ENCODE measurements at places on chromosomes 3 and 15.

GRCh38 chr3:155352900-155353490 is 59.5 kb upstream of the STRIT1 start:
- DNase-seq, result no peak

DNA sequence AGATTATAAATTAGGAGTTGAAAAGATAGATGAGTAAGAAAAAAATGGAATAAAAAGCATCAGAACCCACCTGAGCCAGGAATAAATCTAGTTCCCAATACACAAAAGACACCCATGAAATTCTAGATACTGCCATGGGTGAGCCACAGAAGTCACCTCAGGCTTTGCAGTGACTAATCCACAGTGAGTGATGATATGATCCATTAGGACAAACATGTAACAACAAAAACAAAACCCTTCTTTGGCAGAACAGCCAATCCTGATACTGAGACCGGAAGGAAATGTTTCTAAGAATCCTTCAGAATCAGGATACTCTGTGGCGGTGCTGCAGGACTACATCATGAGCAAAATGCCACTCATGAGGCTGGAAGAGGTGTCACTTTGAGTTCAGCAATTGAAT is 15.0 kb upstream of the MINDY4B start:
- DNase-seq, result no peak

- no peak for DNase-seq
Measured at GRCh38 chr3:40923651-40924050, 275.7 kb upstream of the CTNNB1 start.

DNA sequence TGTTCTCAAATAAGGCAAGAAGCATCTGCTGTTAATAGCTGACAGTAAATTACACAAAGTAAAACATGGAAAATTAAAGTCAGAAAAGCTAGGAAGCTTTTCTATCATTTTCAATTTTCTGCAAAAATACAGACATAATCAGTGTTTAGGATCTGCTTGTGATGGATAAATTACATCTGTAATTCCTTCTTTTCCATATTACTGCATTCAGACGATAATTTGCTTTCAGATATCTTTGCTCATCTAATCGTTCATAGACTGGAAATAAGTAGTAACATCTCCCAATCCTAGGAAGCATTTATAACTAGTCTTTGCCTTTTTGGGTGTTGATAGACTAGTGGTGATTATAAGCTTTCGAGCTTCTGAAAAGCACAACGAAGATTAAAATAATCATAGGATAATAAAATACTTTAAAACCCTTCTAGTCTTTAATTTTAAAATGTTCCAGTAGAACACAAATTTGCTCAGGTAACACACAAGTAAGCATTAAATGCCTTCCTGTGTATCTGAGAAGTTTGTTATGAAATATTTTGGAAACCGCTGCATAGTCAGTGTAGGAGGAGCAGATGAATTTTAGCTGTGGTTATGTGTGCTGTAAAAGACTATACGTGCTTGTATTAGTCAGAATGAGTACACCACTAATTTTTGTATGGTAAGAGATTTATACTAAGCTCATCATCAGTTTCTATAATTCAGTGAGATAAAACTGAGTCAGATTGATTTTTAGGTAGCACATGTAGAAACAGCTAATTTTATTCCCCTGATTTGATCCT is 41.0 kb downstream of the MBNL1 start:
- DNase-seq, result no peak

- no peak for DNase-seq
Measured at GRCh38 chr3:114775395-114775794, 371.7 kb downstream of the ZBTB20 start.
